Spleen (tissue), 13 donors: ENCODE measurements at places on chromosomes 2 and 18. TPM values are rescaled to one million over a fixed set of nuclear protein-coding genes. Genes with fewer than 3 reads are reported as not detected.

The AGXT gene
- total RNA-seq, result not detected

The POMC gene
- total RNA-seq, result 3.2 TPM

The OTX1 gene
- 0.23 TPM for total RNA-seq

The RGPD3 gene
- total RNA-seq, result 3.5 TPM

The RNF149 gene
- total RNA-seq, result 205 TPM

The UGT1A9 gene
- not detected for total RNA-seq

The SFXN5 gene
- total RNA-seq, result 22.4 TPM

The SLC14A1 gene
- 7.8 TPM for total RNA-seq

The COL6A3 gene
- 101 TPM for total RNA-seq

The RAB31 gene
- total RNA-seq, result 83.1 TPM

The STEAP3 gene
- total RNA-seq, result 2.2 TPM

The PPP1R1C gene
- total RNA-seq, result not detected

The IL18R1 gene
- 22.4 TPM for total RNA-seq

The SCN7A gene
- 1.4 TPM for total RNA-seq

The ITPRIPL1 gene
- total RNA-seq, result 6.6 TPM

The C2orf92 gene
- 9.4 TPM for total RNA-seq

The CCDC141 gene
- 20.4 TPM for total RNA-seq

The POTEI gene
- not detected for total RNA-seq

The ZNF385B gene
- 0.37 TPM for total RNA-seq

The SEMA4F gene
- 5.0 TPM for total RNA-seq

The GALNT3 gene
- 37.5 TPM for total RNA-seq

The NOSTRIN gene
- 16.5 TPM for total RNA-seq

The SCYGR4 gene
- total RNA-seq, result not detected

The SH2D6 gene
- 0.94 TPM for total RNA-seq

The IHH gene
- total RNA-seq, result not detected

The SLC19A3 gene
- total RNA-seq, result not detected

The LBX2 gene
- total RNA-seq, result 0.89 TPM

The TEX261 gene
- 28.6 TPM for total RNA-seq

The NEU2 gene
- total RNA-seq, result not detected

The ALMS1 gene
- 21.4 TPM for total RNA-seq

The TPO gene
- total RNA-seq, result 80.2 TPM

The GAD1 gene
- total RNA-seq, result not detected

The AGFG1 gene
- 85.4 TPM for total RNA-seq

The RAD51AP2 gene
- total RNA-seq, result not detected

The LRP2 gene
- total RNA-seq, result not detected

The AOX1 gene
- 10.6 TPM for total RNA-seq

The TWSG1 gene
- 19.3 TPM for total RNA-seq

The DUSP11 gene
- 29.9 TPM for total RNA-seq

The C2orf72 gene
- total RNA-seq, result not detected

The SLC30A3 gene
- total RNA-seq, result not detected

The ARHGEF4 gene
- not detected for total RNA-seq

The FARP2 gene
- total RNA-seq, result 59.0 TPM

The DNAH7 gene
- total RNA-seq, result 0.34 TPM

The CYP1B1 gene
- 52.1 TPM for total RNA-seq

The TCF4 gene
- total RNA-seq, result 184 TPM

The ANKRD30B gene
- not detected for total RNA-seq

The FSHR gene
- total RNA-seq, result not detected

The SALL3 gene
- total RNA-seq, result not detected

The IL1RN gene
- total RNA-seq, result 53.9 TPM

The C2orf66 gene
- not detected for total RNA-seq

The BCL11A gene
- total RNA-seq, result 92.7 TPM

The ERBB4 gene
- total RNA-seq, result 0.21 TPM
